ENCODE measurements at places on chromosomes 5 and 9. TPM values are rescaled to one million over a fixed set of nuclear protein-coding genes. Genes with fewer than 3 reads are reported as not detected.

- no peak for DNase-seq
Measured at GRCh38 chr9:93254806-93255493, 71.0 kb downstream of the WNK2 start.

- DNase-seq: no peak
Measured at GRCh38 chr9:127825319-127826051, 22.8 kb downstream of the FPGS start.

DNA sequence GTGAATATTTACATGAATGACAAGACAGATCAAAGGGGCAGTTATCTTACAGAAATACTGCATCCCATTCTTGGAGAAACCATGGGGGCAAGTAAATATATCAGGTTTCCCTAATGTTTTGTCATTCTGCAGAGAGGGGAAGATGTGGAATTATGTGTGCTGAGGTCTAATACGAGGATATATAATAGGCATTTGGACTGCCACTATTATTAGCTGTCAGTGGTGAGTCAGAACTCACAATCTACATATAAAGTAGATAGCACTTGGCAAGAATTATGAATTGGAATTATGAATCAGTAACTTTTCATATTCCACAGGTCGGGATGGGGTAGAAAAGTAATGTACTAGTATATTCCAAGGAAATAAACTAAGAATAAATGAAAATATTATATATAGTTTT is 121.7 kb downstream of the GIN1 start:
- DNase-seq: no peak

GRCh38 chr9:105432247-105432842 is 15.5 kb upstream of the FSD1L start:
- no peak for DNase-seq

- DNase-seq: no peak
Measured at GRCh38 chr9:137185921-137186320, 2.4 kb downstream of the ANAPC2 start.

- DNase-seq: no peak
Measured at GRCh38 chr9:7121055-7121454, 363.3 kb downstream of the KDM4C start.

The GLRX gene
- 109 TPM for total RNA-seq

The PLPP6 gene
- 5.9 TPM for total RNA-seq

The GPX8 gene
- not detected for total RNA-seq
